NCI-H1436 (cell line): ENCODE measurements at places on chromosomes 3 and 15.

DNA sequence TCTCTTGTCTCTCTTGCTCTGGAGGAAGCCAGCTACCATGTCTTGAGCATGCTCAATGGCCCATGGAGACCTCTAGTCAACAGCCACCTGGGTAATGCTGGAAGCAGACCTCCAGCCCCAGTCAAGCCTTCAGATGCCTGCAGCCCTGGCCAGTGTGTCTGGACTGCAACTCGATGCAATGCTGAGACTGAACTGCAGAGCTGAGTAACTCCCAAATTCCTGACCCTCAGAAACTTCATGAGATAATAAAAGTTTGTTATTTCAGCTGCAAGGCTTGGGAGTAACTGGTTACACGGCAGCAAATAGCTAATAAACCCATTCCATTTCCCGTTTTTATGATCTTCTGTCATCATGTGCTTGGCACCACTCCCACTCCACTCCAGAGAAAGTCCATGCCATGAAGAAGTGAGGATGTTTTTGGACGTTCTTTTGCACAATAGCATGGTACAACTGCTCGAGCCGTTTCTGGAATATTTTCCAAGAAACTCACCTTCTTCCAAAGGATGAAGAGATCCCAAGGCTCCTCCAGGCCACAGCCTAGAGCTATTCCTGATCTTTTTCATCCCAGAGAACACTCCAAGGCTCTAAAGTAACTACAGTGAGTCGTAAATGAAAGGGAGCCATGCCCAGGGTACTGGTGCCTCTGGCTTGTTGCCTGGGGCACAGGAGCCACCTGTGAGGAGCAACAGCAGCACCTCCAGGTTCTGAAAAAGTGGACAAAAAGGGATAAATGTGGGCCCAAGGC is 72.0 kb upstream of the KLF13 start:
- DNase-seq = no peak

GRCh38 chr3:162945626-162946025 is 1449.0 kb downstream of the OTOL1 start:
- no peak for DNase-seq

- DNase-seq = no peak
Observed at GRCh38 chr3:186682812-186683211, 17.0 kb downstream of the HRG start.

DNA sequence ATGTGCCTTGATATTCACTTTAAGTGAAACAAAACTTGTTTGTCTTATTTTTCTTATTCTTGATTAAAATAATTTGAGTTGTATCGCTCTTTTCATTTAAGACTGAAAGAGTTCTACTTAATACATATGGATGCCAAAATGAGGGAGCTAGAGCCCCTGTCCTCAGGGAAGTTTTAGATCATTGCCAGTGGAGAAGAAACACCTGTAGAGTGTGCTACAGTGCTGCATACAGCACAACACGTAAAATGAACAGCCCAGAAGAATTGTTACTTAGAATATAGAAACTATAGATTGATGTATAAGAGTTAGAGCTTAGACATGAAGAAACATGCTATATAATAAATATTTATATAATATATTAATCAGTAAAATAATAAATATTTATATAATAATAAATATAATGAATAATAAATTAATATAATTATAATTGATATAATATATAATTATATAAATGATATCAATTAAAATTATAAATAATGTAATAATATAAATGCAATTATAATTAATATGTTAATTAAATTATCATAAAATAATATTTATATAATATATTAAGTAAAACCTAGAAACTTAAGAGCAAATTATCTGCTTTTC is 1234.7 kb downstream of the ROBO2 start:
- no peak for DNase-seq

DNA sequence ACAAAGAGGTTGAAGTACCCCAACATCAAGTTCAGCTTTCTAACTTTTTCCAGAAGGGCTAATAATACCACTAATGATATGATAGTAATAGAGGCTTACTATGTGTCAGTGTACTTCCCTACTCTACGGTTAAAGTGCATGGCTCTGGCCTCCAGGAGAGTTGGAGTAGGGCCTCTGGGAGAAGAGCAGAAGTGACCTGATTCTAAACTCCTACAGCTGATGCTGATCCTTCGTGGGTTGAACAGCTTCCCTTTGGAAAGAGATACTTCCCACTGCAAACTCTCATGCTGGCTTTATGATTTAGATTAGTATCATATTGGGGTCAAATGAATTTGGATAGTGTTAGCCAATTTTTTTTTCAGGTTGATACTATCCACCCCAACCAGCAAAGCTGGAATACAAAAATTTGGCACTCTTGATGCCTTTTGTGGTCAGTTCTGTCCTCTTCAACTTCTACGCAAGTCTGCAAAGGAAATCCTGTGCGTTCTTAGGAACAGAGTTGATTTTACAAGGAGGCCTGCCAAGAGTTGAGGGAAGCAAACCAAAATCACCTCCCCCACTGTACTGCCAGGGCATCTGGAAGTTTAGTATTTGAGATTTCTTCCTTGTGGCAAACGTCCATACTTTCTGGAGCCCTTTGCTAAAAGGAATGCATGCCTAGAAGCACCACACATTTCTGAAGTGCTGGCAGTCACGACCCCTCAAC is 17.8 kb downstream of the TMEM212 start:
- DNase-seq = no peak

DNA sequence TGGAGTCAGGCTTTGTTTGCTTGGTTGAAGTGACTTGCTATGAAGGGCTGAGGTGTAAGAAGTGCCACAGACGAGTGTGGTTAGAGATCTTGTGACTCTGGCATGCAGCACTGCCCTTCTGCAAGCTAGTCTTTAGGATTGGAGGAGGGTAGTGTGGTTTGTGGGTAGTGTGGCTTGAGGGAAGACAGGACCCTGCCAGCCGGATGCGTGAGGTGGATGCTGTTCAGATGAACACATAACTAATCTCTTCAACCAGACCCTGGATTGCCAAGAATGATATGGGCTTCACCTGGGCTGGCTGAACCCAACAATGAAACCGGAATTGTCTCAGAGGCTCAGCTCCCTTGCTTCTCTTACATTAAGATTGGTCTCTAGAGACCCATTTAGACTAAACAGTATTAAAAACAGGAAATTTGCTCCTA is 32.7 kb downstream of the STARD9 start:
- no peak for DNase-seq

DNA sequence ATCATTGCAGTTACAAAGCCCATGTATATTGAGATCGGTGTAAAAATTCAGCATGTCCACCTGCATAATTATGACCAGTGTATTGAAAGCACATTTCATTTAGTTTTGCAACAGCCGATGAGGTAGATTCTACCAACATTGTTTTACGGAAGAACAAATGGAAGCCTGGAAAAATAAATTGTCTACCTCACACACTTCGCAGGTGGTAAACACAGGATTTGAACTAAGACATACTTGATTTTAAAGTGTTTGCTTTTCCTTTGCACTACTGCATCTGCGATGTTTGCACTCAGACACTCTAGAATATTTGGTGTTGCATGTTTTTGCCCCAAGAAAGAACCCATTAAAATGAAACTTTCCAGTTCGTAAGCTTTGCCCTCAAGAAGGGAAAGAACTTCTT is 148.4 kb downstream of the PGPEP1L start:
- no peak for DNase-seq

DNA sequence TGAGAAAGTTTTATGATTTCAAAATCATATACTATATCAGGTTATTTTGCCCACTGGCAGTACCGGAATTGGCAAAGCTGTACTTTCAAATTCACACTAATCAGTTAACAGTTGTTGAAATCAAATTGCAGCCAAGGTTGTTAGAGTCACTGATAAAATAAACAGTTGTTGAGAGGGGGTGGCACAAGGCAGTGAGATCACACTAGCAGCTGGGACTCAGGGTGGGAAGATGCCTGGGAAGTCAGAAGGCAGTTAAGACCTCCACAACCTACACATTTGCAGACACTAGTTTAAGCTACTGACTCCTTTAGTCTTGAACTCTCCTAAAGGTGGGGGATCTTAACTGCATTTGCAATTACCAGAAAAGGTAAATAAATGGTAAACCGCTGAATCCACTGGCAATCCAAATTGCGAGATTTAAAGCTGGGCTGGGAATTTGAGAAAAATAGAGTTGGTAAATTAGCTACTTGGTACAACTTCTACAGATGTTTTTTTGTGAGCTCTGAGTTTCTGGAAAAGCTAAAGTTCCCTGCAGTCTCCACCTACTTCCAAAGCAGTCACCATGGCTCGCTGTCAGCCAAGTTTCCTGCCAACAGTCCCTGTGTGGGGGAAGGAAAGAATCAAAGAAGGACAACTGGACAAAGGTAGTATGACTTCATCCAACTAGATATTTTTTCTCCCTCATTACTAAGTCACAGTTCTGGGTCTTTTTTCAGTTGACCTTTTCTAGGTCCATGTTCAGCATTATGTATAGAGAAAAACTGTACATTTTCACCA is 105.7 kb downstream of the ZNF385D start:
- DNase-seq = no peak

GRCh38 chr15:79221696-79222095 is 60.8 kb upstream of the ANKRD34C start:
- DNase-seq = no peak

- DNase-seq = no peak
Observed at GRCh38 chr3:8027954-8028353, 473.7 kb upstream of the LMCD1 start.

DNA sequence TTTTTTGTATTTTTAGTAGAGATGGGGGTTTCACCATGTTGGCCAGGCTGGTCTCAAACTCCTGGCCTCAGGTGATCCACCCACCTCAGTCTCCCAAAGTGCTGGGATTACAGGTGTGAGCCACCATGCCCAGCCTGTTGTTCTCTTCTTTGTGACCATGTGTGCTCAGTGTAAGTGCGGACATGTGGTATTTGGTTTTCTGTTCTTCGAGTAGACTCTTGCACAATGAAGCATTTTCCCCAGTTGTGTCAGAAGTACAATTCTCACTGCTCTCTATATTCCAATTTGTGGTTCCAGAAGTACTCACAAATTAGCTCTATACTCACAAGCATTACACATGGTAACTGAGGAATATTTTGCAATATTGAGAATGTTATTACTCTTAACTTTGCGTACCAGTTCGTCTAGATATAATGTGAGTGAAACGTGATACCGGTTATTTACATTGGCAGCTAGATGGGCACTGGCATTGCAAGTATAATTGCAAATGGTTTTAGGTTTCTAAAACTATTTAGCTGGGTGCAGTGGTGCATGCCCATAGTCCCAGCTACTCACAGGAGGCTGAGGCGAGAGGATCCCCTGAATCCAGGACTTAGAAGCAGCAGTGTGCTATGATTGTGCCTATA is 34.2 kb upstream of the MTMR14 start:
- DNase-seq = no peak

- no peak for DNase-seq
Observed at GRCh38 chr15:62026487-62027262, 33.6 kb downstream of the VPS13C start.

GRCh38 chr15:74799856-74800558 is 12.6 kb upstream of the LMAN1L start:
- DNase-seq = peak; percentile 42

DNA sequence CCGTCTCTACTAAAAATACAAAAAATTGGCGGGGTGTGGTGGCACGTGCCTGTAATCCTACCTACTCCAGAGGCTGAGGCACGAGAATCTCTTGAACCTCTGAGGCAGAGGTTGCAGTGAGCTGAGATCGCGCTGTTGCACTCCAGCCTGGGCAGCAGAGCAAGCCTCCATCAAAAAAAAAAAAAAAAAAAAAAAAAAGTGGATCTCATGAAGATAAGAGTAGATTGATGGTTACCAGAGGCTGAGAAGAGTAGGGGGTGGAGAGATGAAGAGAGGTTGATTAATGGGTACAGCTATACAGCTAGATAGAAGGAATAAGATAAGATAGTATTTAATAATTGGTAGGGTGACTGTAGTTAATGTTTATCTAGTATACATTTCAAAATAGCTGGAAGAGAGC is 65.9 kb upstream of the LRRC3B start:
- no peak for DNase-seq

DNA sequence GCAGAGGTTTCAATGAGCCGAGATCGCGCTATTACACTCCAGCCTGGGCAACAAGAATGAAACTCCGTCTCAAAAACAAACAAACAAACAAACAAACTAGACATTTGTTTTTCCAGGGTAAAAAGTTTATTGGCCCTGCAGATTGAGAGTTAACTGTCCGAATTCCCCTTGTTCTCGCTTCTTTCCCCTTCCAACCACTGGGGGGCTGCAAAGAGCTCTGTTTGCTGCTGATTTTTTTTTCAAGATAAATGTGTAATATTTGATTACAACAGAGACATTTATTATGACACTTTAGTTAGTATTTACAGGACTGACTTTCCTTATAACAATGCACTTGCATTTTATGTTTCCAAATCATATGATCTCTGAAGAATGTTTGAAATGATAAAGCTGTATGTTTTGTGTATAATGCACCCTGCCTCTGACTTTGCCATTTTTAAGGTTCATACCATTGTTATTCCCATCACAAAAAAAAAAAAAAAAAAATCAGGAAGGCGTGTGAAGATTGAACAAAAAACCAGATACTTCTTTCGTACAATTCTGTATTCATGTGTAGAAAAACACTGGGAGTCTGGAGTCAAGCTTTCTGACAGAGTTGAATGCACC is 2.8 kb downstream of the CLSTN2 start:
- peak; percentile 63 for DNase-seq

DNA sequence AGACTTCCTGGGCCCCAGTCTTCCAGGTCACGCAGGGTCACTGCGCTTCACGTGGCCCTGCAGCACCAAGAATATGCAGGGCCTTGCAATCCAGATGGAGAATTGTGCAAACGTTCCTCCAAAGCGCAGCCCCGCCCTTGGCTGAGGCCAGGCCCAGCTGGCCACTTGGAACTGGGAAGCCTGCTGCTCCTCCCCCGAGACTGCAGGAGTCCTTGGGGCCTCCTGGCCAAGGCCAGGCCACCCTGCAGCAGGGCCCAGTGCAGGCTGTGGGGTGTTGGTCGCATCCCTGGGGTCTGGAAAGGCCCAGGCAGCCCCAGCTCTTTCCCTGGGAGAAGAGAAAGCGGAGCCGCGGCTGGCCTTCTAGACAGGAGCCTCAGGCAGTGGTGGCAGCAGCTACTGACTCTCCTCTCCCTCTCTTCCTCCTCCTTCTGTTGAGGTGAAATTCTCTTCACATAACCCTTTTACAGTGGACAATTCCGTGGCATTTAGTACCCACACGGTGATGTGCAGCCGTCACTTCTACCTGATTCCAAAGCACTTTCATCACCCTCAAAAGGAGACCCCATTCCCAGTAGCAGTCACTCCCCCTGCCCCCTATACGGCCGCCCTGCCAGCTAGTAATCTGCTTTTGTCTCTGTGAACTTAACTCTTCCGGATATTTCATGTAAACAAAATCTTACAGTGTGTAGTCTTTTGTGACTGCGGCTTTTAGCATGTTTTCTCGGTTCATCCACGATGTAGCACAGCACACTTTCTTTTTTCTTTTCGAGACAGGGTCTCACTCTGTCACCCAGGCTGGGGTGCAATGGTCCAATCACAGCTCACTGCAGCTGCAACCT is 103.9 kb downstream of the TMEM266 start:
- no peak for DNase-seq

- DNase-seq = no peak
Observed at GRCh38 chr3:59127071-59127470, 77.2 kb upstream of the CFAP20DC start.

DNA sequence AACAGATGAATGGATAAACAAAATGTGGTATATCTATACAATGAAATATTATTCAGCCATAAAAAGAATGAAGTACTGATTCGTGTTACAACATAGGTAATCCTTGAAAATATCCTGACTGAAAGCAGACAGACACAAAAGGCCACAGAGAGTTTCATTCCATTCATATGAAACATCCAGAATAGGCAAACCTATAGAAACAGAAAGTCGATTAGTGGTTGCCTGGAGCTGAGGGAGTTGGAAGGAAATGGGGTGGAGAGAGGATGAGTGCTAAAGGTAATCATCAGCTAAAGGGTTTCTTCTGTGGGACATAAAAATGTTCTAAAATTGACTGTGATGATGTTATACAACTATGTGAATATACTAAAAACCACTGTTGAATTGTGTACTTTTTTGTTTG is 22.9 kb downstream of the FOXP1 start:
- DNase-seq = no peak
